Brain pericyte (primary cell): ENCODE measurements at places on chromosomes 12 and 14.

GRCh38 chr14:68890173-68890931 lies 88.8 kb downstream of the ACTN1 start:
- DNase-seq = no peak

DNA sequence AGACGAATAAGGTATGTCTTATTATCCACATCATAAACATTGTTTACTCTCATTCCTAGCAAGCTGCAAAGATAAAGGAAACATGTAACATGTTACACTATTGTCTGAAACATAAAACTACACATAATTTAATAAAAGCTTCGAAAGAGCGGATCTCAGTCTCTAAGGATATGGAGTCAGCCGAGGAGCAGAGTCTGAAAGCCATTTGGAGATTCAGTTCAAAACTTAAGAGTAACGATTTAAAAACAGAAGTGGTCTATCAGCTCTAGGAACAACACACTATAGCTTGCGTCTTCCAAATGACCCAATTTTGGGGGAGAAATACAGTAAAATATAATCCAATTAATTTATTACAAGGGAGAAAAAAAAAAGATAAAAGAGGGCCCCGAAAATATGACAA lies 775 bp downstream of the NEMF start:
- DNase-seq = no peak

GRCh38 chr14:81246461-81247270 lies 25.9 kb upstream of the GTF2A1 start:
- DNase-seq = no peak

- no peak for DNase-seq
These were observed 414.8 kb downstream of the SLC6A15 start for GRCh38 chr12:84497819-84498218.

DNA sequence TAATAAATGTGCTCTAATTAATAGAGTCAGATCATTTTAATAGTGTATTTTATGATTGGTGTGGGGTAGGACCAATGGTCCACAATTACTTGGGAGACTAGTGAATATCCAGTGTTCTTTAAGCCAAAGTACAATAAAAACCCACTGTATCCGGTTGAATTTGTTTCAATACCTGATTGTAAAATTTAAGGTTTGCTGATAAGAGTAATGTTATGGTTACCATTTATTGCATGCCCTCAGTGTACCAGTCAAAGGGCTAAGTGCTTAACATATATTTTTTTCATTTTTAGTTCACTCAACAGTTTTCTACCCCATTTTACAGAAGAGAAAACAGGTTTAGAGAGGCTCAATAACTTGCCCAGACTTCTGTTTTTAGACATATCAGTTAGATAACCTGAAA lies 97.9 kb upstream of the ATF1 start:
- no peak for DNase-seq

DNA sequence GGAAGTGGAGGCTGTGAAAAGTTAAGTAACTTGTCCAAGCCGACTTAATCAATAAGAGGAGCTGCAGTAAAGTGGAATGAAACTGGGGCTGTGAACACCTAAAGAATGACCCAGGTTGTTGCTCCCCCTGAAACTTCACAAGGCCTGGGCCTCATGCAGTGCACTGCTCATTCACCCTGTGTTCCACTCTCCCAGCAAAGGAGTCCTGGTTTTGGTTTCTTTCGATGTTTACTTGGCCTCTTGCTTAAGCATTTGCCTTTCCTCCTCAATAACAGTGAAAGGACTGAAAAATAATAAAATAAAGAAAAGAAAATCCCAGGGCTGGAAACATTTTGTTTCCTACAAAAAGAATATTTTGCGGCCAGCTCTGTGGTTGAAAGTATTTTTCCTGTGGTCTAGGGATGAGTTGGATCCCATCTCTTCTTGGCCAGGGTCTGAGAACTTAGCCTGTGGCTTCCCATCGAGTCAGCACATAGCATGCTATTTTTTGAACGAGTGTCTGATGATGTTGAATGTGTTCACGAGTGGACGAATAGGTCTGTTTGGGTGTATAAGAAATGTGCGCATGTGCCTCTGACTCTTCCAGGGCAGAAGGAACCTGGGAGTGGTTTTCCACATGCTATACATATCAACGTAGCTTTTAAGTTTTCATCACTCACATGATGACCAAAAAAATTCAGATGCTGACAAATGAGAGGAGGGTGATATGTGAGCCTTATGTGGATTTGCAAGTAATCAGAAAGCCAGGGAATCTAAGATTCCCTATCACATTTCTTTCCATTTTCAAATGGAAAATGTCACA lies 349.8 kb downstream of the ZFP36L1 start:
- DNase-seq = no peak

DNA sequence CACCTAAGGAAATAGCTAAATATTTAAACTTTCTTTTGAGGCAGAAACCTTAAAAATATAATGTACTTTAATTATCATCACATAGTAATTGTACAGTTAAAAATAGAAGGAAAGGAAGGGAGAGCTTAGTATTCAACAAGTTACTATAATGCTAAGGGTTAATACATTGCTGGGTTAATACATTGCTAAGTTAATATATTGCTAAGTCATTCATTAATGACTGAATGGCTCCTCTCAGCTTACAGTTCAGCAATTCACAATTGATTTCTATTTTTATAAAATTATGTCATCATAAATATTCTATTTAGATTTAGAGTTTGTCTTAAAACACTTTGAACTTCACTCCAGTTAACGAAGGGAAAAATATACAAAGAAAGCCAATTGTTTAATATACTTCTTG lies 207.9 kb downstream of the BMP4 start:
- no peak for DNase-seq

GRCh38 chr12:9148926-9149325 lies 33.2 kb upstream of the A2M start:
- DNase-seq = no peak

DNA sequence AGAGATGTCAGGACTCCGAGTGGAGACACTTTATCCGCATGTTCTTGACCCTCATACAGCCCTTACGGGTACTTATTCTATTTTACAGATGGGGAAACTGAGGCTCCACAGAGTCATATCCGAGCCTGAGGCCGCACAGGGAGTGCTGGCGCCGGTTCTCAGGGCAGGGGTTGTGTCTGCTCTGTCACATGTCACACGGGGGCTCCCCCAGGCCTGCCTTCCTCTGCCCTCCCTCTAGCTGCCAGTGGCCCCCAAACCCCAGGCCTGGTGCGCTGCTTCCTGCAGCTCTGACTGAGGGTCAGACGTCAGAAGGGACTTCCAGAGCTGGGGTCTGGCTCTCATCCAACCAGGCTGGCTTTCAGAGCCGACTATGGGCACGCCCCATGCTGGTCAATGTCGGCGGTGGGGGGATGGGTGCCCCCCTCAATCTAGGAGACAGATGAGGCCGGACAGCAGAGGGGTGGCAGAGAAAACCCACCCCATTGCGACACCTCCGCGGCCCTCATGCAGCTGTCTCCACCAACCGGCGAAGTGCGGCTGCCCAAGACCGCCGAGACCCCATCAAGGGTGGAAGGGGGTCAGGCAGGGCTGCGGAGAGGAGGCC lies 811 bp upstream of the INF2 start:
- no peak for DNase-seq

DNA sequence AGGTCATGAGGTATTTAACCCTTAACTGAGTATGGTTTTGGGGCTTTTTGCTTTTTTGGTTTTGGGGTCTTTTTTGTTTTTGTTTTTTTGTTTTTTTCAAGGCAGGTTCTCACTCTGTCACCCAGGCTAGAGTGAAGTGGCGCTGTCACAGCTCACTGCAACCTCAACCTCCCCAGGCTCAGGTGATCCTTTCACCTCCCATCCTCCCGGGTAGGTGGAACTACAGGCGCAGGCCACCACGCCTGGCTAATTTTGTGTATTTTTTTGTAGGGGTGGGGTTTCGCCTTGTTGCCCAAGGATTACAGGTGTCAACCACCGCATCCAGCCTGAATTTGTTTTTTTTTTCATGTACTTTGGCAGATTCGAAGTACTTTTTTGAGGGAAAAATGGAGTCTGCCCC lies 19.9 kb downstream of the RAP1B start:
- no peak for DNase-seq

- DNase-seq = no peak
These were observed 21.4 kb downstream of the SOCS2 start for GRCh38 chr12:93593843-93594242.

DNA sequence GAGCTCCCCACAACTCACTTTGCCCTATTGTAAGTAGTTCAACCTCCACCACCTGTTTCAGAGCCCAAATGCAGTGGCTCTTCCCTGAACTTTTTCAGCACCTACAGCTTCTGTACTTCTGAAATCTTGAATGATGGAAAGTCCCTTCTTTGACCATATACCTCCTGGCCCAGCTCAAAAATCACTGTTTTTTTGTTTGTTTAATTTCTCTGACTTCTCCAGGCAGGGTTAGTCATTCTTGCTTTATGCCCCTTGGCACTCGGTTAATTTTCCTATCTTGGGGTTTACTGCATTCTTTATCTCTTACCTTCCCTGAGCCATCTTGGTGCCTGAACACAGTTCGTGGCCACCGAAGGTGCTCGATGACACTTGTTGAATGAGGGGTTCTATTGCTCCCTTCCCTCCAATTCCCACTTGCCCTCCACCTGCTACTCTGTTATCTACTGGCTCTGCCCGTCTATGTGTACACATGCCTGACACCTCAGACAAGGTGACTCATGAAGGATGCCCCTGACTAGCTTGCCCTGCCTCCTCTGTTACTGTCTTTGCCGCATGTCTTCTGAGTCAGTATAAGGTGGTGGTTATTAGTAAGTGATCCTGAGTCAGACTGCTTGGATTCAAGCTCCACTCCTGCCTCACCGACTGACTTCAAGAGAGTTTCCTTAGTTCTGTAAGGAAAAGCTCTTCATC lies 4.4 kb downstream of the AMHR2 start:
- DNase-seq = no peak

DNA sequence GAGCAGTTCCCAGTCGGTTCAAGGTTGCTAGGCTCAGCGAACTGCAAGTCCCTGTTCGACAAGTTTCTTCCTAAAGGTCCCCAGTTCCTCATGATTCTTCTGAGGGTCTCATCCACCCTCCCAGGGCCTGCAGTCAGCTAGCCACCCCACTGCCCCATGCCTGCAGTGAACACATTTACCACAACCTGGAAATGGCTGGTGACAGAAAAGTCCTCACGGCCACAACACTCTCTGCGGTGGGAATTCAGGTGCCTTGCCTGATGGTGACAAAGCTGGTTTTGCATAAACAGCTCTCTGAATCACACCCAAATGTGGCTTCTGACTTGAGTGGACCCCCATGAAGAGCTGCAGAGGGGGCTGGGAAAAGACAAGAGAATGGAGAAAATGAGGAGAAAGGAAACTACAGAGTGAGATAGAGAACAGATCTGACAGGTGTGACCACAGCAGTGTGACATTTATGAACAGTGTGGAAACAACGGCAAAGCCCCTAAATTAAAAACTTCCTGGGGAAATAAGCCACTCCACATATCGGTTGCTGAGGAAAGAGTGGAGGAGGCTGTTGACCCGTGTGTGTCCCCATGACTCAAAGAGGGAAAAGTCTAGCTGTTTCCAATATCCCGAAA lies 1.3 kb upstream of the CD27 start:
- no peak for DNase-seq

DNA sequence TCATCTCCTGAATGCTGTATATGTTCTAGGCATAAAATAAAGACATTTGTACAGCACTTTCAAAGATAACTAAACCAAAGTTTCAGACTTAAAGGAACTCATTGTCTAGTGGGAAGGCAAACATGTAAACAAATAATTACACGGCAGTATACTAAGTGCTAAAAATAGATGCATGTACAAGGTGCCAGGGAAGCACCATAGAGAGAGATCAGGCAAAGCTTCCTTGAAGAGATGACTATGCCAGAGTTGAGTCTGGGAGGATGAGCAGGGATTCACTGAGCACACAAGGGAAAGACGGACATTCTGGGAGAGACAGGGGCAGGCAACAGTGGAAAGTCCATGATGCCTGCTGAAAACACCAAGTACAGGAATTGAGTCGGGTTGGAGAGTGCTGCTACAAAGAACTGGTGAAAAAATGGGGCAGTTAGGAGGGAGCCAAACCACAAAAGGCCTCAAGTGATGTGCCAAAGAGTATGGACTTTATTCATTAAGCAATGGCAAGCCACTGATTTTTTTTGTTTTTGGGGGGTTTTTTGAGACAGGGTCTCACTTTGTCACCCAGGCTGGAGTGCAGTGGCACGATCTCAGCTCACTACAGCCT lies 26.8 kb downstream of the ANKS1B start:
- DNase-seq = no peak

DNA sequence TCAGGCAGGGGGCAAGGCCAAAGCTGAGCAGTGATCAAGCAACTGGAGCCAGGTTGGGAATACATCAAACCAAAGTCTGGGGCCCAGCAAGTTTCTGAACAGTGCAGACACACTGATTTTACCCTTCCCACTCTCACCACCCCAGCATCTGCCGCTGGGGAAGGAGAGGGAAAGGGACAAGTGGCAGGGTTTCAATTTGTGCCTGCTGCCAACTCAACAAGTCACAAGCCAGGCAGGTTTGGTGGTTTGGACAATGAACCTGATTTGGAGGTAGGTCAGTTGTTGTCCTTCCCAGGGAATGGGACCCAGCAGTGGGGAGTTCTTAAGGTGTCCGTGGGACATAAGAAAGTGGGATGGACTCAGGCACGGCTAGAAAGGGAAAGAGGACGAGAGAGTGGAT lies 151.9 kb upstream of the NOS1 start:
- DNase-seq = no peak

DNA sequence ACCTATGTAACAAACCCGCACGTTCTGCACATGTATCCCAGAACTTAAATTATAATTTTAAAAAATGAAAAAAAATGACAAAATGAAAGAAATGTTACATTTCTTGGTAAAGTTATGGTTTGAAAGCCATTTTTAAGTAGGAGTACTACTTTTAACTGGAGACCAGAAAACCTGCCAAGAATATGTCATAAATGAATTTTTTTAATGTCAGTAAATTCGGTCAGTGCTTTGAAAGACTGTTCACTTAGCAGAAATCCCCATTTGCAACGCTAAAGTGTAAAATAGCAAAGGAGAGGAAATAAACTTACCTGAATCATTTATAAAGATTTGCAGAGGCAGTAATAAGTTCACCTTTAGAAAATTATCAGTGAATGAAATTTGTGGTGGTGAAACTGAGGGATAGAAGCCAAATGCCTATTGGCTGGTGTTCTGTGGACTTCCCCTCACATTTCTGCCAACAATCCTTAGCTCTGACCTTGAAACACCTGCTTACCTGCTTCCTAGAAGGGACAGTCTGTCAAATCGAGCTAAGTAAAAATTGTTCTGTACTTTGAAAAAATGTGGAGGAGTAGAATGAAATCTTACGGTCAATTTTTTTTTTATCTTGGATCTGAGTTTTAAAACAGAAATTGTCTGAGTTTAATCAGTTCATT lies 714.2 kb downstream of the SLC6A15 start:
- no peak for DNase-seq

DNA sequence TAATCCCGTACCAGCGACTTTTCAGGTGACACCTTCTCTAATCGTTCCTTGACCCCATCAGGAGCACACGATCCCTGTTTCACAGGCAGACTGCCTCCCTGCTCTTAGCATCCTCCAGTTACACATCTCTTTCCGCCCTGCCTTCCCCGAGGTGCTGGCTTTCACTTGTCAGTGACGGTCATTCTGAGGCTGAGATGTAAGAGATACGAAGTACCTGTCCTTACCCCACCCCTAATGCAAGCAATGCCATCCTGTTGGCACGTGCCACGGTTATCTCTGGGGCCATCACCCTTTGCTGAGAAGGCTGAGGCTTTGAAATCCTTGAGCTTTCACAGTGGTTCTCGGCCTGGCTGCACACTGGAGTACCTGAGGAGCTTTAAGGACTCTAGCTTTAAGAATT lies 24.4 kb downstream of the B4GALNT3 start:
- DNase-seq = no peak

- no peak for DNase-seq
These were observed 6.6 kb downstream of the CARMIL3 start for GRCh38 chr14:24058260-24058950.
